ENCODE measurements at places on chromosomes 1 and 21. TPM values are rescaled to one million over a fixed set of nuclear protein-coding genes. Genes with fewer than 3 reads are reported as not detected.

Gene LCA5L
- total RNA-seq: 0.72 TPM

Gene CACNA1S
- not detected for total RNA-seq

GRCh38 chr1:156195853-156196252 is 1.9 kb downstream of the SLC25A44 start:
- DNase-seq: no peak

DNA sequence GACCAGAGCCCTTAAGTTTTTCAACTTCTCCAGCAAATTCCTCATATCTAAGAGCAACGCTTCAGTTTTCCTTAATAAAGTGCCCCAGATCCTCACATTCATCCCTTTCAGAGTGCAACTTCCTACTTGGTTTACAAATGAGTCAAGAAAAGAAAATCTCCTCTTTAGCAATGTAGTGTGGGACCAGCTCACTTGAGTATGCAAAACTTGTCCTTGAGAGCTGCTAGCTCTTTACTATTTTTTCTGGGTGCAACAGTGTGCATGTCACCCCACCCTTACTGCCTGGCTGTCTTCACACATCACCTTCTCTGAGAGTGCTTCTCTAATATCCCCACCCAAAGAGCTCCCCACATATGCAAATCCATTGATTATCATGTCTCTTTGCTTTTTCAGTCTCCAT is 203.1 kb upstream of the CAMK1G start:
- DNase-seq: no peak

GRCh38 chr1:160954158-160955104 is at the start of gene ITLN2:
ITLN2 (minus strand) TSS chr1:160954809; CDS start chr1:160954741, 68 bp downstream.
- peak; percentile 65 for DNase-seq

DNA sequence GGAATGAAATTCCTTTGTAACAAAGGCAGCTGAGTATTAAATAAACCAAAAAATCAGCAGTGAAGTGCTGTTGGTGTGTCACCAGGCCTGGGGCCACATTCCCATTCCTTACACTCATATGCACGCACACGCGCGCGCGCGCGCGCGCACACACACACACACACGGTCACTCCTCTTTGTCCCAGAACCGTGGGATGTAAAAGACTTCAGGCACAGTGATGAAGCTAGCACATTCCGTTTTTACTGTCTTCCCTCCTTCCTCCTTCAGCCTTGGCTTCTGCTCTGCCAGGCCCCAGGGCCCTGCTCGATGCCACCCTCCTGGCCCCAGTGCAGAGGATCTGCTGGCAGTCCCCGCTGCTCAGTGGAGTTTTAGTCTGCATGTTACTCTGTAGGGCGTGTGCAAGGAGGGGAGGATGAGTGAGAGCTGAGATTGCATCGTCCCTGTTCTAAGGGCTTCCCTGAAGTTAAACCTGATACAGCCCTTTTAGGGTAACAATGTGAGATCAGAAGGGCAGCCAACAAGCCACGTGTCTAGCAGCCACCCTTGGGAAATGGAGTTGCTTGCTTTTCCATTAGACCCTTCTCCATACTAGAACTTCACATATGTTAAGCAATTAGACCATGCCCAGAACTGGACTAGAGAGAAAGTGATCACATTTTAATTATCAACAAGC is 71.7 kb upstream of the WDR26 start:
- DNase-seq: no peak

DNA sequence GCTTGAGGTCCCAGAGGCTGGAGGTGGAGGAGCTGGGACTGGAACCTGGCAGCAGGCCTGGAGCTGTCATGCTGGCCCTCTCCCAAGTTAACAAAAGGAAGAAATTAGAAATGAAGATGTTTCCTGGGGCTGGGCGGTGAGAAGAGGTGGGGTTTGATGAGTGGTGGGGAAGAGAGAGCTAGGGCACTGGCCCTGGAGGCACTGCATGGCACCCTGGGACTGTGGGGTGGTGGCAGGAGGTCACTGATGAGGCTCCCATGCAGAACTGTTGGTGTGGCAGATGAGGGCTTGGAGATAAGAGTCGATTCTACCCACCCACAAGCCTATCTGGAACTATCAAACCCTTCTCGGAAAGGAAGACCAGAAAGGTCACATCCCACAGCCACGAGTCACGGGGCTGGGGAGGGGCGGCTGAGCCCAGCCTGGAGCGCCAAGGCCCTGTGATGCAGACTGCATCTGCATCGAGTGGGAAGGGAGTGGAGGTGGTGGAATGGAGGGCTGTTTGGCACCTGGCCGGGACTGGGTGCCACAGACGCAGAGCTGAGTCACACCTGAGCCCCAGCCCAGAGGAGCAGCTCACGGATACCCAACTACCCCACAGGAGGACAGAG is 29.4 kb downstream of the MRPL37 start:
- DNase-seq: no peak

DNA sequence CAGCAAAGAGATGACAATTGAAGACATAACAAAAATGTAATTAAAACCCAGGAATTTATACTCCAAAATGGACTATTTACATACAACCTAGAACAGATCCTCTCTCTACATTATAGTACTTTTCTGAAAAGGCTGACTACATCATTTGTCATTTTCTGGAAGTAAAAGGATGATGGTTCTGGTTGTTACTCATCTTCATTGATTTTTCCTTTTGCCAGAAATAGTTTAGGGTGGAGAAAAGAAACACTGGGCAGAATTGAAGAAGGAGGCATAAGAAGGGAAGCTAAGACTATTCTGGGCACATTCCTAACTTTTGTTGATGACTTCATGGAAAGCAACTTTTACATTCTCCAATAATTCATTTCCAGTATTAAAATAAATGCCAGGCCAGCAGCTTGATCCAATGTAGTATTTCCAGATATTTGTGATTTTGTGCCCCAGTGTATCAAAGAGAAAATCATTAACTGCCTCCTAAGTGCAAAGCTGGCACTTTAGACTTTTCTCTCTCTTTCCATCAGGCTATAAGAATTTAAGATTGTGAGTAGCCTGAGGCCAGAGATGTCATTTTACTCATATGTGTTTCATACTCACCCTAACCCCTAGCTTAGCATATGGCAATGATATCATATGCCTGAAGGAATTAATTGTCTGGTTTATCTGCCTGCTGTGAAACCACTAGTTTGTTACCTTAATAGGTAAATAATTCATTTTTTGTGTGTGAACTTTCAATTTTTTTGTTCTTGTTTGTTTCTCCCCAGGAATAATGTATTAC is 369.5 kb upstream of the LYPLAL1 start:
- DNase-seq: no peak

Gene CDC7
- total RNA-seq: 8.0 TPM

Gene PRRX1
- total RNA-seq: 41.5 TPM

- no peak for DNase-seq
These were observed 128.2 kb downstream of the KCNN3 start for GRCh38 chr1:154741741-154742495.

Gene KDF1
- 18.1 TPM for total RNA-seq

DNA sequence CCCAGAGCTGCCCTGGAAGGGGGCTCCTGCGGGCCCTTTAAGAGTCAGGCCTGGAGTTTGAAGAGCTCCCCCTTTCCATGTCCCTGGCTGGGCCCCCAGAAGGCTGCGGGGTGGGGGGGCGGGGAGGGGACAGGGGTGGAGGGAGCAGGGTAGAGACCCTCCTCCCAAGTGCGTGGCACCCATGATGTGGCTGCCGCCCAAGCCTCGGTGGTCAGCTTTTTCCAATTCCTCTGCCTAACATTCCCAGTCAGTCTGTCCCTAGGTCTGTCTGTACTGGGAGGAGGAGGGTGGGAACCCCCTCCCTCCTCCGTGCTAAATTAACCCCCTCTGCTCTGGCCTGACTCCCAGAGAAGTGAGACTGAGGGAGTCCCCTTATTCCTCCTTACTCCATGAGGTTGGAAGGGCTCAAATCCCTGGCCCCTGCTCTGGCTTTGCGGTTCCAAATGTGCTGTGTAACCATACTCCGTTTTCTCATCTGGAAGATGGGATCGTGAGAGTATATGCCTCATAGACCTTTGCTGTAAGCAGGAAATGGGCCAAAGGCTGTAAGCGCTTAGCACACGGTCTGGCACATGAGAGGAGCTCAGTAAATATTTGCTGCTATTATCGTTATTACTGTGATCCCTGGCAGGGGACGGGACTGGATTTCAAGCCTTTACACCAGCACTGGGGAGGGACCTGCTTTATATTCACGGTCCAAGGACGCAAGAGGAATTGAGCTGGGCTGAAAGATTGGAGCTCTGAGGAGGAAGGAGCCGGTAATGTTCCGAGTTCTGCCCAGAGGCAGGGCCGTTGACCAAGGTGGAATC is 658 bp upstream of the COL16A1 start:
- peak; percentile 67 for DNase-seq

Gene RBP7
- 2.0 TPM for total RNA-seq

GRCh38 chr1:219575563-219575962 is 37.3 kb downstream of the ZC3H11B start:
- DNase-seq: no peak

DNA sequence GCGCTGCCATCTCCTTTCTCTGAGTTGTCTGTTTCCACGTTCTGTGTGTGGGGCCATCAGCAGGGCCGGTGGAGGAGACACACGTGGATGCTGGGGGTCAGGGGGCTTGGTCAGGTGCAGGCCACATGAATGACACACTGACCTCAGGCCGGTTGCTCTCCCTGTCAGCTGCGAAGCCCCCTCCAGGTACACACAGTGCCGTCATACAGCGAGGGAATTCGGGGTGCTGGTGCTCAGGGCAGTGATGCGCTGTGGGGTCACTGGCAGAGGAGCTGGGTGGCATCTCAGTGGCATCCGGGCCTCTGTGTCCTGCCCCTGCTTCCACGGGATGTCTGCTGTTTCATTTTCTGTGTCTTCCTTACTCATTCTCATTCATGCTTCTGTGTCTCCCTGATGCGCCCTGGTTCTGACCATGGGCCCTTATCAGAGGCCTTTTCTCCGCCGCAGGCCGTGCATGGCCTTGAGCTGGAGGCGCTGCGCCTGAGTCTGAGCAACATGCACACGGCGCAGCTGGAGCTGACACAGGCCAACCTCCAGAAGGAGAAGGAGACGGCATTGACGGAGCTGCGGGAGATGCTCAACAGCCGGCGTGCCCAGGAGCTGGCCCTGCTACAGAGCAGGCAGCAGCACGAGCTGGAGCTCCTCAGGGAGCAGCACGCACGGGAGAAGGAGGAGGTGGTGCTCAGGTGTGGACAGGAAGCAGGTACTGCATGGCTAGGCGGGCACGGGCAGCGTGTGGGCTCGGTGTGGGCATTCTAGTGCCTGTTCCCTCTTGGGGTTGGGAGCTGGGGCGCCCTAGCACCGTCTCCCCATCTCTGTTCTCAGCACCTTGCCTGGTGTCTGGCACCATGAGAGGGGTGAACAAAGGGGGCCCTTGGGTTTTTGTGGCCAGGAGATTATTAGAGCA is 22.6 kb downstream of the PCNT start:
- no peak for DNase-seq

DNA sequence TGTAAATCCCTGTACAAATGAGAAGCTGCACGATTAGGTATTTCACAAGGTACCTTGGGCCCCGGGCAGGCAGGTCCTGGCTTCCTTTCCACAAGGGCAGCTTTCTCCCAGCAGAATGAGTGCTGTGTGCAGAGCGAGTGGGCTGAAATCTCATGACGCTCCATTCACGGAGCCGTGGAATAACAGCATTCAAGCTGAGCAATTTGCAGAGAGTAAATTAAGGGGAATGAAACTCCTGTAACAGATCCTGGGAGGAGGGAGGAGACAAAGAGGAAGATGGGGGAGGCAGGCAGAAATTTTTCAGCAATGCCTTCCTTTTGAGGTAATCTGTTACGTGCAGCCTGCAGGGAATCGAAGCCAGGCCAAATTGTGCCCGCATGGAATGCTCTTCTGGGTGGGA is 239.9 kb downstream of the TNR start:
- no peak for DNase-seq

GRCh38 chr1:210437781-210438180 is 109.1 kb downstream of the HHAT start:
- DNase-seq: no peak

- DNase-seq: no peak
These were observed 19.7 kb downstream of the DPYD start for GRCh38 chr1:97901017-97901658.

DNA sequence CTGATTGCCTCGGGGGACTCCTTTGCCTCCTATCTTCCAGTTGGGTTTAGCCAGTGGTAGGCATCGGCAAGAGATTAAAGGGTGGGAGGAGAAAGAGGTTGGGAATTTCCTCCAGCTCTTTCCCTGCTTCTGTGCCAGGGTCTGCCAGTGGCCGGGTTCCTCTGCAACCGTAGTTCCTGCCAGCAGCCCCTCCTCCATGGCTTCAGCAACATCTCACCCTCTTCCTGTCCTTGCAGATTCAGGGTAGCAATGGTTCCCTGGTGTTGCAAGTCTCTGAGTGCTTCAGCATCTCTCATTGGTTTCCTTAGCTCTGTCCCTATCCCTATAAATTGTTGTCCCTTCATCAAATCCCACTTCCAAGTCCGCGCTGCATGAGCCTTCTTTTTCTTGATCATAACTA is 223.1 kb upstream of the JUN start:
- DNase-seq: no peak

- no peak for DNase-seq
These were observed 48.0 kb downstream of the DNAI4 start for GRCh38 chr1:66876664-66877063.

Gene TTLL7
- 3.5 TPM for total RNA-seq

Gene TCEA3
- 30.2 TPM for total RNA-seq

- no peak for DNase-seq
These were observed 13.6 kb upstream of the TMPRSS2 start for GRCh38 chr21:41521489-41522027.

GRCh38 chr1:29179641-29180184 is 2.0 kb downstream of the SRSF4 start:
- DNase-seq: no peak

DNA sequence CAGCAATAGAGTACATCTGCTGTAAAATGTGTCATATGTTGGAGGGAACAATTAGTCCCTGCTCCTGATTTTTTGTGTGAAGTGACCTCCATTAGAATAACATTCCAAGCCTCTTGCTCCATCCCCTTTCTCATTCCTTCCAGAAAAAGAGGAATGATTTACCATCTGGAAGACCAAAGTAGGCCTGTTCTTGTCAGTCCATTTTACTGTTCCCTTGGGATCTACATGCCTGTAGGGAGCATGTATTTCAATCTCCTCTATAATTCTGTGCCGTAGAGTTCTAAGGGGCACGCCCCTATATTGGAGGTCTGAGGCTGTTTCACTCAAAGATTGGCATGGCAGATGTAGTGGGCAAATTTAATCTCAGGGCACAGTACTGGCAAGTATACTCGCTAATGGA is 48.8 kb upstream of the MAN1A2 start:
- no peak for DNase-seq

- no peak for DNase-seq
These were observed 127.0 kb downstream of the MRPS6 start for GRCh38 chr21:34200288-34200905.

Data from hepatocyte (in vitro differentiated cells).